ENCODE measurements at places on chromosomes 13 and 19.

- DNase-seq, result peak; percentile 18
Observed at GRCh38 chr13:98033277-98034247, 80.1 kb downstream of the IPO5 start.

GRCh38 chr19:52724701-52725514 is 9.9 kb downstream of the ZNF611 start:
- no peak for DNase-seq

DNA sequence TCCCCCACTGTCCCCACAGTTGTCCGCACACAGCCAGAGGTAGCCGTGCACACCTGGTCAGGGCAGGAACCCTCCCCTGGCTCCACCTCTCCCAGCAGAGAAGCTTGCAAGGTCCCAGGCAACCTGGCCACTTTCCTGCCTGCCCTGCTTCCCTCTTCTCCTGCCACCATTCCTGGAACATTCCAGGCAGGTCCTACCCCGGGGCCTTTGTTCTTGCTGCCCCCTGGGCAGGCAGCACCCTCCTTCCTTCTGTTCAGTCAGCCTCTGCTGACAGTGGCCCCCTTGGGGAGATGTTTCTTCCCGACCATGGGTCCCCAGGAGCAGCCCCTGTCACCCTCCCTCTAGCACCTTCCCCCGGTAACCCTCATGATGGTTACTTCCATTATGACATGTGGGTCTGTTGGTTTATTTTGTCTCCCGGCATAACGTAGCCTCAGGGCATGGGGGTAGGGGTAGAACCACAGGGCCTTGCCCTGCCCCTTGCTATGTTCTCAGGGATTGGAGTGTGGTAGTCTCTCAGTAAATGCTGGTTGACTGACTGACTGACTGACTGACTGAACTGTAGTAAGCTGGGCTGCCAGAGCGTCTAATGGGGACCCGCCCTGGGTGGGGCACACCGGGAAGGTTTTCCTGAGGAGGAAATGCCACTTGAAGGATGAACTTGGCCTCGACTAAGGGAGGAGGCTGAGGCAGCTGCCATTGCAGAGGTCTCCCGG is 10.8 kb downstream of the PAK4 start:
- no peak for DNase-seq

- no peak for DNase-seq
Observed at GRCh38 chr13:50126993-50127725, 111.9 kb downstream of the KCNRG start.

DNA sequence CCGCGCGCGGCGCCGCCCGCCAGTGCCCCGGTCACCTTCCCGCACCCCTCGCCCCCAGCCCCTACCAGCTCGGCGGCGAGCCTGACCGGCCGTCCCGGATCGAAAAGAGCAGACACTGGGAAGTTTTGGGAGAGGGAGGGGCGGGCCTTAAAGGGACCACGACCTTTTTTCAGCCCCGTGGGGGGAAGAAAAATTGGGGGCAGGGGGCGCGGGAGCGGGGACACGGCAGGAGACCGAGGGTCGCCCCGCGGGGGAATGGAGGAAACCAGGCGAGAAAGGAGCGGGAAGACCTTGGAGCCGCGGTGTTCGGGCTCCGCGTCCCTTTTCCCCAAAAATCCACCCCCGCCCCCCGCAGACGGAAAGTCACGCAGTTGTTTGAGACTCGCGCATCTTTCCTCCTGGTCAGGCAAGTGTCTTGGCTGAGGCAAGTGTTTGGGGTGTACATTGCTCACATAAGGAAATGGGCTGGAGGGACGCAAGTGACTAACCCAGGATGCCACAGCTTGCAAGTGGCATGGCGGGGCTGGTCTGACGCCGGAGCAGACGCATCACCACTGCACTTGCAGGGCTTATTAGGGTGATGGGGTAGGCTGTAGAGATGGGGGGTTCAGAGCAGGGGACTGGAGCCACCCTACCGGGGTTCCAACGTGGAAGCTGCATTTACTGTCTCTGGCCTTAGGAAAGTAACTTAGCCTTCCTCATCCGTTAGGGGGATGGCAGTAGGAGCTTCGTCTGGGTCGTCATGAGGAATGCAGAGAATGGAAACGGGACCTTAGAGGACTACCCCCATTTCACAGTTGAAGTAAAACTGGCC is 2.7 kb upstream of the HNRNPL start:
- DNase-seq, result peak; percentile 52

DNA sequence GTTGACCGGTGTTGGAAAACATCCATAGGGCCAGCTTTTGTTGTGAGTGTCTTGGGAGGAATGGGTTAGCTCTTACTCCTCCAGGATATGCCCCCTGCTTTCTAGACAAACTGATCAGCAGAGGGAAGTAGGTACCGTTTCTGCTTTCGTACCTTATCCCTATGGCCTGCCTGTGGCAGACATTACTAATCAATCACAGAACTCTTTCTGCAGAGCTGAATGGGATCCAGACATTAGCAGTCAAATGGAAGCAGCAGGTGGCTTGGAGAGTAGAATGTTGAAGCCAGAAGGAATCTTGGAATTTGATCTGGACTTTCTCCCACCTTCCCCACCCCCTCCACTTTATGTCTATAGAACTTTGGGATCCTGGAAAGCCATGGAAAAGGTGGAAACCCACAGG is 17.1 kb downstream of the NWD1 start:
- DNase-seq, result no peak

DNA sequence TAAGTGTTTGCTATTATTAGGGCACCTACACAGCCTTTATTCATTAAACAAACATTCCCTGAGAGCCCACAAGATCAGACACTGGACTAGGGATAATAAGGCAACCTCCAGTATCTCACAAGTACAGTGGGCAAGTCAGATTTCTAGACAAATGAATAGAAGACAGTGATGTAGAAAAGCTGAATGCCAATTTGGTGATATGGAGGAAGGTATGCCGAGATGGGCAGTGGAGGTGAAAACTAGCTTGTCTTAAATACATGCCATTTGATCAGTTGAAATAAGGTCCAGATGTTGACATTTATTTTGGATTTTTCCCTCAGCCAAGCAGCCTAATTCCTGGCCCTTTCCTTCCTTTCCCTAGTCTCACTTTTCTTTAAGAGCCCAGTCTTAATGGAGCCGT is 130.3 kb downstream of the RXFP2 start:
- no peak for DNase-seq

DNA sequence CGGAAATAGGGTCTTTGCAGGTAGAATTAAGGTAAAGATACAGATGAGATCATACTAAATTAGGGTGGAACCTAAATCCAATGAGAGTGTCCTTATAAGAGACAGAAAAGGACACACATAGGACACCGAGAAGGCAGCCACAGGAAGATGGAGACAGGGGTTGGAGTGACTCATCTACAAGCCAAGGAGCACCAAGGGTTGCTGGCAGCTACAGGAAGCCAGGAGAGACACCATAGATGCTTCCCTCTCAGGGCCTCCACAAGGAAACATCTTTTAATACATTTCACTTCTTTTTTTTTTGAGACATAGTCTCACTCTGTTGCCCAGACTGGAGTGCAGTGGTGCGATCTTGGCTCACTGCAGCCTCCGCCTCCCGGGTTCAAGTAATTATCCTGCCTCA is 10.1 kb downstream of the TMEM143 start:
- no peak for DNase-seq

DNA sequence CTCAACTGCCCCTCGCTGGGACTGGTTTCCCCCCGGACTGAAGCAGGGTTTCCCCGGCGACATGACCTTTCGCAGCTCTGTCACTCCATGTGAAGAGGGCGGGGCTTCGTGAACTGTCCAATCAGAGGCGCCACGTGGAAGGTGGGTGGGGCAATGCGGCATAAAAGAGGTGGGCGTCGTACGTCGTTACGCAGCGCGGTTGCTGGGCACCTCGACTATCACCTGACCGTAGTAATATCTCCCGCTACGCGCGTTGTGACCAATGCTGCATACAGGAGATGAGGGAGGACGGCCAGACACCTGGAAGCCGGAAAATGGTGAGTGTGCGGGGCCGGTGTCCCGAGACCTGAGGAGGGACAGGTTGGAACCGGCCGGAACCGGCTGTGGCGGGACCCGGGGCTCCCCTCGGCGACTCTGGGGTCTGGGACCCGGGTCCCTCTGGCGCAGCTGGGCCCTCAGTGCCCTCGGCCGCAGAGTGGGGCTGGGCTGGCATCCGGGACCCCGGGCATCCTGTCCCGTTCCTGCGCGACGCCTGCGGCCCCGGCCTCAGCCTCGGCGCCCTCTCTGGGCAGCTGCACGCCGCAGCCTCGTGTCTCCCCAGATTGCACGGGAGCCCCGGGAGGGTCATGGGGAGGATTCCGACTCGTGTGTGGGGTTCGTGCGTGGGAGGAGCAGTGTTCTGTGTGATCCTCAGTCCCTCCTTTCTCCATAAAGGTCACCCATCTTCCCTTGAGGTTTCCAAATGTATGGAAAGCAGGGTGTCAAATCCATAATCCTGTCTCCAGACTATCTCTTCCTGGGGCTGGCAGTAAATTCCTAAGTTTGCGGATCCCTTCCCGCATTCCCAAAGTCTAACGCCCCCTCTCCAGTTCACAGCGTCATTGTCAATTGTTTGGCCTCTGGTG is 32.2 kb downstream of the ZNF136 start:
- no peak for DNase-seq

- no peak for DNase-seq
Observed at GRCh38 chr13:102799426-102800144, 666 bp downstream of the BIVM start.

DNA sequence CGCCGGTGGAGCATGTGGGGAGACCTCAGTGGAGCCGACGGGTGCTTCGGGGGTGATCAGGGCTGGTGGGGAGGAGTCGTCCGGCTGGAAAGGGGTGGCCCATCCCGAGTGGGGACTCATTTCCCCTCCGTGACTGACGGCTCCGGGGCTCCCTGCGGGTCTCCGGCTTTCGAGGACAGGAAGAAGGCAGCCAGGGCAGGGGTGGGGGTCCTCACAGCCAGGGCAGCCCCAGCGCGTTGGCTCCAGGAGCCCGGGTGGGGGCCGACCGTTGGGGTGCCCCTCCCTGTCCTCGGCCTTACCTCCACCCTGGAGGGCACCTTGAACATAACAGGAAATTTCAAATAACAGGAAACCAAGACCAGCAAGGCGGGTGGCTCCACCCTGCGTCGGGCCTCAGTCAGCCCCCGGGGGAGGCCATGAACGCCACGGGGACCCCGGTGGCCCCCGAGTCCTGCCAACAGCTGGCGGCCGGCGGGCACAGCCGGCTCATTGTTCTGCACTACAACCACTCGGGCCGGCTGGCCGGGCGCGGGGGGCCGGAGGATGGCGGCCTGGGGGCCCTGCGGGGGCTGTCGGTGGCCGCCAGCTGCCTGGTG is at the start of gene S1PR4:
S1PR4 (plus strand) TSS at position 393 of the 596 bp plus-strand sequence; CDS start at position 417, 24 bp downstream.
- peak; percentile 88 for DNase-seq

DNA sequence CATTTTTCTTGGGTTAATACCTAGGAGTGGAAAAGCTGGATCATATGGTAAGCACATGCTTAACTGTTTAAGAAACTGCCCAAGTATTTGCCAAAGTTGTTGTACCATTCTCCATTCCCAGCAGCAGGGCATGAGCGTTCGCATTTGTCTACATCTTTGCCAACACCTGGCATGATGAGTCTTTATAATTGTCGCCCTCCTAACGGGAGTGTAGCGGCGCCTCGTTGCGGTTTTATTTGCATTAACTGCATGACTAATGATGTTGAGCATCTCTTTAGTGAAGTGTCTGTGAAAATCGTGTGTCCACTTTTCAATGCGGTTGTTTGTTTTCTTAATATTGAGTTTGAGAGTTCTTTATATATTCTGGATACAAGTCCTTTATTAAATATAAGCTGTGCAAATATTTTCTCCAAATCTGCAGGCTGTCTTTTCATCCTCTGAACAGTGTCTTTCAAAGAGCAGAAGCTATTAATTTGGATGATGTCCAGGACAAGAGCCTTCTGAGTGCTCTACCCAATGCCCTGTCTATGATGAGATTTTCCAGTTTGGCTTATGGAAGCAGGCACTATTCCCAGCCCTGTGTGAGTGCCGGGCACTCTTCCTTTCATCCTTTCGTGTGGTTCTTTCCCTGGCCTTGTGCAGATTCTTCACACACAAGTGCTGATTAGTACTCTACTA is 202.0 kb downstream of the FOXO1 start:
- DNase-seq, result no peak

DNA sequence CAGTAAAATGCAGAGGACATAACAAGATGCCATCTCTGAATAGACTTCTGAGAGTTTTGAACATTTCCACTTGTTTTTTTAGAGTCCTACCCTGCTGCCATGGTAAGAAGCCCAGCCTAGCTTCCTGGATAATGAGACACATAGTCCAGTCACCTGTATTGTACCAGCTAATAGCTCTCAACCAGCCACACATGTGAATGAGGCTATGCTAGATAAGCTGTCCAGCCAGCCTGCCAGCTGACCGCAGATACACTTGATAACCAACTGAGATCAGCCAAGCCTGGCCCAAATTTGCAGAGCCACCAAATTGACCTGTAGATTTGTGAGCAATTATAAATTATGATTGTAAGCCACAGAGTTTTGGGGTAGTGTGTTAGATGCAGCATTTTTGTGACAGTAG is 10.7 kb downstream of the RFXAP start:
- no peak for DNase-seq

GRCh38 chr13:104024416-104025170 is 958.4 kb upstream of the SLC10A2 start:
- DNase-seq, result no peak

DNA sequence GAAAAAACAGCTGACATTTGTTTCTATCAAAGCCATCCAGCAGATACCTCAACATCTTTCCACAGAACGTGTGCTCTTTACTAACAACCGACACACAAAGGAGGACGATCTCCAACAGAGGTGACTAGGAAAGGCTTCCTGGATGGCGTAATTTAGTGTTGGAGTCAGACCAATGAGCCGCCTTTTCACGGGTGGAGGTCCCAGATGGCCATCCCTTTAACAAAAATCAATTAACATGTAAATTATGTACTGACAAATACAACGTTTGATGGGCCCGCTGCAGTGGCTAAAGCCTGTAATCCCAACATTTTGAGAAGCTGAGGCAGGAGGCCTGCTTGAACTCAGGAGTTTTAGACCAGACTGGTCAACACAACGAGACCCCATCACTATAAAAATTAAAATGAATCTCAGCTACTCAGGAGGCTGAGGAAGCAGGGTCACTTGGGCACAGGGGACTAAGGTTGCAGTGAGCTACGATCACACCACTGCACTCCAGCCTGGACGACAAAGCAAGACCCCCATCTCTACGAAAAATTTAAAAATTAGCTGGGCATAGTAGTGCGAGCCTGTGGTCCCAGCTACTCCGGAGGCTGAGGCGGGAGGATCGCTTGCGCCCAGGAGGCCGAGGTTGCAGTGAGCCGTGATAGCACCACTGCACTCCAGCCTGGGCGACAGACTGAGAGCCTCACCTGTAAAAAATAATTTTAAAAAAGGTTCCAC is 1.2 kb upstream of the DPY19L3 start:
- DNase-seq, result peak; percentile 14

DNA sequence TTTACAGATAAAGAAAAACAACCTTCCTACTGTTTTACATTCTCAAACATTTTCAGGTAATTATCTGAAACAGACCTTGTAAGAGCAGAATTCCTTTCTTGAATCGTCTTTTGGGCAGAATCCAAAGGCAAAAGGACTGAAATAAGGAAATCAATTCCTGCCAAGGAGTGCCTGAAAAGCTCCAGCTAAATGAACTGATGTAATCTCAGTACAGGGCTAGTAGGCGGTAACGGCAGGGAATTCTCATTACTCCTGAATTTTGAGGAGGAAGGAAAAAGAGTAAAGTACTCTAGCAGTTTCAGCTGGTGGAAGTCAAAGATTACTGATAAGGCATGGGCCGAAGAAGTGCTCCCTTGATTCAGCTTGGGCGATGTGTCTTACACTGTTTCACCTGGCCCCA is 168.4 kb downstream of the PCDH9 start:
- no peak for DNase-seq

All from KBM-7 (cell line).